ENCODE measurements at places on chromosomes 6 and 20.

- no peak for DNase-seq
Observed at GRCh38 chr6:79586548-79586947, 44.6 kb upstream of the SH3BGRL2 start.

DNA sequence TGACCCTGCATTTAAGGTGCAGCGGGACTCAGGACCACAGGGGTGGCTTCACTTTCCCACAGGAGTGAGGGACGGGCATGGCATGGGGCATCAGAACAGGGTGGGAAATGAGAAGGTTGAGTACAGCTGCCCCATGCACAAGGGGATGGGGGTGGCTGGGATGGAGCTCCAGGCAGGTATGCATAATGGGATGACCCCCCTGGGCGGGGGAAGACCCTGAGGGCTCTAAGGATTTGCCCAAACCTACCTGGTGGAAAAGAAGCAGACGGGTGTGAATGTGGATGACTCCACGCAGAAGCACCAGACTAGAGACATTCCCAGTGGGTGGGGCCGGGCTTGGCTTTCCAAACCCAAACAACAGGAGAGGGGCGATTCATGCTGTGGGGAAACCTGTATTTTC lies 200.3 kb downstream of the SYNDIG1 start:
- no peak for DNase-seq

- DNase-seq = no peak
Observed at GRCh38 chr20:36815454-36816091, 42.0 kb upstream of the DSN1 start.

DNA sequence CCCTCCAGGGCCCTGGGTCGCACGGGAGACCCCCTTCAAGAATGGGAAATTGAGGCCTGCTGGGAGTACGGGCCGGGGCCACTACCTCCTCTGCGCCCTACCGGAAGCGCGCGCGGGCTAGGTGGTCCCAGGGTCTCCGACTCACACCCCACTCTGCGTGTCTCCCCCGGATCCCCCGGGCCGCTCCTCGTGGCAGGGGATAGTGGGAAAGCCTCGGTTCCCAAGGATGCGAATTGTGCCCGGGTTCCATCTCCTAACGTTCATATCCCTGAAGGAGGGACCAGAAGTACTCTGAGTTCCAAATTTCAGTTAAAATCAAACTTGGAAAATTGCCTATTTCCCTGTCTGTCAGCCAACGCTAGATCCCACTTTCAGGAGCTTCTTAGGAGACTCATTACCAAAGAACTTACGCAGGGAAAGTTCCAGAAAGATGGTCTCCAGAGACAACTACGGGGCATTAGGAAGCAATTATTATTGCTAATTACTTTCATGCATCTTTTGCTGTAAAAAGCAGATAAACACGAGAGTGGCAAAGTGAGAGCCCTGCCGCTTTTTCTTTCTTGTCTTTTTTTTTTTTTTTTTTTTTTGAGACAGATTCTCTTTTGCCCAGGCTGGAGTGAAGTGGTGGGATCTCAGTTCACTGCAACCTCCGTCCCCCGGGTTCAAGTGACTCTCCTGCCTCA lies 858 bp downstream of the FAM83D start:
- DNase-seq = no peak

- DNase-seq = no peak
Observed at GRCh38 chr6:91094341-91094740, 507.5 kb upstream of the MAP3K7 start.

- DNase-seq = no peak
Observed at GRCh38 chr6:151128763-151129370, 110.9 kb upstream of the AKAP12 start.

- DNase-seq = no peak
Observed at GRCh38 chr6:34928220-34928619, 39.2 kb downstream of the ANKS1A start.

DNA sequence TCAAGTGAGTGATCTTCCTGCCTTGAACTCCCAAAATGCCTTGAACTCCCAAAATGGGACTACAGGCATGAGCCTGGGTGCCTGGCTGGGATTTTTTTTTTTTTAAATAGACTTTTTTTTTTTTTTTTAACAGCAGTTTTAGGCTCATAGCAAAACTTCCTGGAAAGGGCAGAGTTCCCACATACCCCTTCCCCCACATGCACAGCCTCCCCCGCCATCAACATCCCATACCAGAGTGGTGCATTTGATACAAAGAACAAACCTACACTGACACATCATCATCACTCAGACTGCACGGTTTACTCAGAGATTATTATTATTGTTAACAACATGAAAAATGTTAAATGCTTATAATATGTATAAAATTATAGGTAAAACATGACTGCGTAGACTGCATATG lies 26.0 kb downstream of the UQCC1 start:
- no peak for DNase-seq

GRCh38 chr20:33568378-33568777 lies 78.5 kb downstream of the CBFA2T2 start:
- no peak for DNase-seq

DNA sequence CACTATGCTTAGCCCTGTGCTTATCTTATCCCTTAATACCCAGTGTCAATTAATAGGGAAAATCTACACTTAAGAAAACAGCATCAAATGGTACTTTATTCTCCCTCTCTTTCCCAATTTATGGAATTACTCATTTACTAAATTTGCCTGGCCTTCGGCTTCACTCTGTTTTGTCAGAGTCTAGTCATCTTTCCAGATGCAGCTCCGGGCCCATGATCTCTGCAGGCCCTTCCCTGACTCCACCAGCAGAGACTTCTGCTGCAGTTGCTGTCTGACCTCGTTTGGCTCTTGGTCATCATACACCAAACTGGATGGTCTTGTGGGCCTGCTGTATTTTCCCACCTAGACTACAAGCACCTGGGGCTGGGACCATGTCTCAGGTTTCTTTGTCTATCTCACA lies 27.4 kb downstream of the MRS2 start:
- DNase-seq = no peak

DNA sequence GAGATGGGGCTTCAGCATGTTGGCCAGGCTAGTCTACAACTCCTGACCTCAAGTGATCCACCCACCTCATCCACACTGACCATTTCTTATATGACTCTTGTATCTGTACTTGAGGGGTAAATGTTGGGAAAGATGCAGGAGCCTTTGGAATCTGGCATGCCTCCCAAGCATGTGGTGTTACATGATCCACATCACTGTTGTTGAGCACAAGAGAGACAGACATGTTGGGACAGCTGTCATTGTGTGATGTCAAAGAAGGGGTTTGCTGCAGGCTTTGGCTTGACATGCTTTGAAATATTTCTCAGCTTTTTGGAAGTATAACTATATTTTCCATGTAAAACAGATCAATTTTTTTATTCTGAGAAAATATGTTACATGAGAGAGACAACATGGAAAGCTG lies 139.9 kb downstream of the MOXD1 start:
- no peak for DNase-seq
